Chondrocyte (in vitro differentiated cells): ENCODE measurements at places on chromosomes 13 and 19.

GRCh38 chr13:28671126-28671792, 12.3 kb downstream of the POMP start:
- no peak for DNase-seq

- DNase-seq, result peak; percentile 90
Observed at GRCh38 chr19:7848779-7849457, 18.9 kb downstream of the EVI5L start.

DNA sequence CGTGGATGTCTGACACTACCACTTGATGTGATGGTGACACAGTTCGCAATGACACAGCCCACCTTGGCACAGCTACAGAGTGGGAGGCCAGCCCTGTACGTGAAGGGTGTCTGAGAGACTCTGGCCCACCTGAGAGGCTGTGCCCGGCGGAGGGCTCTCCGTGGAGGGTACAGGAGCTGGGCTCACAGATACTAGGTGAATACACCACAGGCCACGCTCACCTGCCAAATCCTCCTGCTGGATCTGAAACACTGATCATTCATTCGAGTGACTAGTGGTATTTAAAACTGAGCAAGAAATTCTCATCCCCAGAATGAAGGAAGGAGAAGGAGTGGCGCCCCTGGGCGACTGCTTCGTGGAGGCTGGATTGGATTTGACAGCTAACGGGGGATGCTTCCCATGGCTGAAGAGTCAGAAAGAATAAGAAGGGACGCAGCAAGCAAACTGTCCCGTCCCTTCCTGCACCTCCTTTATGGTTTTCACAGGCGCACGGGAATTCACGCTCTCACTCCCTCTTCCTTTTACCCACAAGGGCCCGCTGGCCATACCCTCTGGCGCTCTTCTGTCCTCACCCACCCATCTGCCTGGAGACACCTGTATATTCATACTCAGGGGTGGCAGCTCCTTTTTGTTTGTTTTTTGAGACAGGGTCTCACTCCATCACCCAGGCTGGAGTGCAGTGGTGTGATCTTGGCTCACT, 25.0 kb downstream of the CEBPG start:
- no peak for DNase-seq

DNA sequence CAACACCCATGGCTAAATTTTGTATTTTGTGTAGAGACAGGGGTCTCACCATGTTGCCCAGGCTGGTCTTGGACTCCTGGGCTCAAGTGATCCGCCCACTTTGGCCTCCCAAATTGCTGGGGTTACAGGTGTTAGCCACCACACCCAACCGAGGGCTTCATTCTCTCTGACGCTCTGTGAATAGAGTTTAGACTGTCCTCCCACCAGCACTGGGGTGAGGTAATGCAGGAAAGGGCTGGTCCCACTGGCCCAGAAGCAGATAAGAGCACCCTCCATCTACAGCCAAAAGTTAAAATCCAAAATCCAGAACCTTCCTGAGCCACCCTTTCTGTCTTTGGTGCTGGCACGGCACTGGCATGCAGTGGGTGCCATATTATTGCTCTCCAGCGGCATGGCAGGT, 31.8 kb upstream of the HOMER3 start:
- DNase-seq, result no peak

DNA sequence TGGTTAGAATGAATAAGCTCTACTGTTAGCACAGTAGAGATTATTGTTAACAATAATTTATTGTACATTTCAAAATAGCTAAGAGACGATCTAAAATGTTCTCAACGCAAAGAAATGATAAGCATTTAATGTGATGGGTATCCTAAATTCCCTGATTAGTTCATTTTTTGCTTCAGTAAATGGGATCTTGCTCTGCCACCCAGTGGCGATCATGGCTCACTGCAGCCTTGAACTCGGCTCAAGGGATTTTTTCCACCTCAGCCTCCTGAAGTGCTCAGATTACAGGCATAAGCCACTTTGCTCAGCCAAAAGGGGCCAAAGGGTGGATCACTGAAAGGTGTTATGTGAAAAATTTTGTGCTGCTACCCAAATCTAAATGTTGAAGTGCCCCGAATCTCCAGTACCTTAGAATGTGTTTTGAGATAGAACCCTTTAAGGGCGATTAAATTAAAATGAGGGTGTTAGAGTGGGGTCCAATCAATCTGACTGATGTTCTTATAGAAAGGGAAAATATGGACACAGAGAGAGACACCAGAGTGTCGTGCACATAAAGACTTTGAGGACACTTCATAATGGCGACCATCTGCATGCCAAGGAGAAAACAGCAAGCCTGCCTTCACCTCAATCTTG, 31.5 kb upstream of the ZNF766 start:
- DNase-seq, result no peak

DNA sequence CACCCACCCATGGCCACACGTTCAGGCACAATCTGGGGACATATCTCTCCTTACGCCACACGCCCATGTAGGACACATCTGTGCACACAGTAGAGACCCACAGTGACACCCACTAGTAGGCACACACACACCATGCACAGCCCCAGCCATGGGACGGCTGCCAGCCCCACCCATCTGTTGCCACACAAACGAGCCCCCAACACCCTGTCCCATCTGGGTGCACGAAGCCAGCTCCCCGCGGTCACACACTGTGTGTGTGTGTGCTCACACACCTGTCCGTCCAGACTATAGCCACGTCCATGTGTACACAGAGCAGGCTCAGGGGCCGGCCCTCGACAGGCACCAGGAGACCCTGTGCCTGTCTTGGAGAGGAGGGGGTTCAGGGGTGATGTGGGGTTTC, 10.6 kb downstream of the ERFL start:
- no peak for DNase-seq

DNA sequence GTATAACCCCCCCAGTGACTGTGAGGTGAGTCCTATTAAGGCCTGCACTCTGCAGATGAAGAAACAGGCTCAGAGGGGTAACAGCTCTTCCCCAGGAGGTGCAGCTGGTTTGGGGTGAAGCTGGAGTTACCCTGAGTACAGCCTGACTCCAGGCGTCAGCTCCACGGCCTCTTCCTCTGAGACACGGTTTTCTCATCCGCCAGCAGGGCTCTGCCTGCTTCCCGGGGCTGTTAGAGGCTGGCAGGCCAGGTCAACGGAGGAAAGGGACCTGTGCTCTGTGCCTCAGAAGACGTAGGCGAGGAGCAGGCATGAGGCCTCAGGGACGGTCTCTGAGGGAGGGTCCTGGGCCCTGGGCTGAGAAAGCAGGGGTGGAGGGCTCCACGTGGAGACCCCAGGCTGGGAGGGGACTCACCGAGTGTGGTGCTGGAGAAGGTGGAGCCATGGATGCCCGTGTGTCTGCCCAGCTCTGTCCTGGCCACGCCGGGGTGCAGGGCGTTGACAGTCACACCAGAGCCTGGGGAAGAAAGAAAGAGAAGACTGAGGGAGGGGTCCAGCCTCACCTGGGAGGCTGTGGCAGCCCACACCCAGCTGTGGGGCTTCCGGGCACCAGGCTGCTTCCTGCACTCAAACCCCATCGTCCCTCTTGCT, 9.0 kb upstream of the GP6 start:
- DNase-seq, result peak; percentile 79

- DNase-seq, result no peak
Observed at GRCh38 chr13:96621634-96622183, 372.6 kb downstream of the OXGR1 start.

- DNase-seq, result no peak
Observed at GRCh38 chr13:93903909-93904308, 575.6 kb downstream of the DCT start.

DNA sequence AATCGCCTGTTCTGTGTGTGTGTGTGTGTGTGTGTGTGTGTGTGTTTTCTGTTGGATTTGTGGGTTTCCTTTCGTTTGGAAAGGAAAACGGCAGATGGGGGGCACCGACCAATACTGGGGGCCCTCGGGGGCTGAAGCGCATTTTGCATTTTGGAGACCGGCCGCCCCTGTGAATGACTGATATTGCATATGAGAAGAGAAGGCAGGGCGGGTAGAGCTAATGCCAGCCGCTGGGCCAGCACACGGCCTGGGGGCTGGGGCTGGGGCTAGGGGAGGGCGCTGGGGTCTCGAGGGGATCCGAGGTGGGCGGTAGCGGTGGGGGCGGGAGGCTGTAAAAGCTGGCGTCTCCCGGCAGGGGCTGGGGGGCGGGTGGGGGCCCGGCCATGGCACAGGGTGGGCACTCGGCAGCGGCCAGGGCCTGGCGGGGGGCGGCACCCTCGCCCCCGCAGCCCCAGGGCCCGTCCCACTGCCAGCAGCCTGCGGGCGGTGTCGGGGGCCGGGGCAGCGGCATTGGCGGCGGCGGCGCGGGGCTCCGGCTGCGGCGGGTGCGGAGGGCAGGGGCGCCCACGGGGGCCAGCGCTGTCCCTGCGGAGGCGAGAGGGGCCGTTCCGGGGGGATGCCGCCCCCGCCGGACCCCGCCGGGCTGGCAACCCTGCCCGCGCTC, 11.2 kb downstream of the ANO8 start:
- DNase-seq, result no peak

DNA sequence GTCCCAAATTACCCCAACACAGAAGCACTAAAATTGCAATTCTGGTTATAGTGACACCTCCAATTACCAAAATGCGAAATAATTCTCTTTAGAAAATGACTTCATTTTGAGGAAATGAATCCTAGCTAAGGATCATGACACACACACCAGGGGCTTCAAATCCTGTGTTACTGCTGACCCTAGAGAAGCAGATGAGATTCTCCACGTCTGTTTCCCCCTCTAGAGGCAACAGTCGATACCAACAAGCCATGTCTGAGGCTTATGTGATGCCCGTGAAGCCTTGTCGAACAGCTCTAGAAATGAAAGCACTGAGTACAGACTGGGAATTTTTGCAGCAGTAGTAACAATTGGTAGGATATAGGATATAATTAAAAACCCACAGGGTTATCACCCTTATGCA, 153.6 kb upstream of the TMTC4 start:
- DNase-seq, result no peak

GRCh38 chr19:15304140-15304705, 28.1 kb downstream of the BRD4 start:
- peak; percentile 36 for DNase-seq

DNA sequence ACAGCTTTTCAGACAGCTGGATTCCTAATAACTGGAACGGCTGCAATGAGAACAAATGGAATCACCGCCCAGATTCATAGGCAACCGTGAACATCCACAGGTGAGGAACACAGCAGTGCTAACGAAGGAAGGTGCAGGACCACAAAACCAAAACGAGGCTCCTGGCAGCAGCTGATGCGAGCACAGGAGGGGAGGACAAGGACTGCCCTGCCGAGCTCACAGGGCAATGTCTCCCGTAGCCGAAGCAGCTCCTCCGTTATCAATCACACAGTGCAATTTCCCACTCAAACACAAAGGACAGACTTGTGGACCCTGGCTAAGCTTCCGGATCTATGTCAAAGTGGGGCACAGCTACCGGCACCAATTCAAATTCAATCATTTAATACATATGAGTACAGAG, 70.6 kb downstream of the STK24 start:
- no peak for DNase-seq

DNA sequence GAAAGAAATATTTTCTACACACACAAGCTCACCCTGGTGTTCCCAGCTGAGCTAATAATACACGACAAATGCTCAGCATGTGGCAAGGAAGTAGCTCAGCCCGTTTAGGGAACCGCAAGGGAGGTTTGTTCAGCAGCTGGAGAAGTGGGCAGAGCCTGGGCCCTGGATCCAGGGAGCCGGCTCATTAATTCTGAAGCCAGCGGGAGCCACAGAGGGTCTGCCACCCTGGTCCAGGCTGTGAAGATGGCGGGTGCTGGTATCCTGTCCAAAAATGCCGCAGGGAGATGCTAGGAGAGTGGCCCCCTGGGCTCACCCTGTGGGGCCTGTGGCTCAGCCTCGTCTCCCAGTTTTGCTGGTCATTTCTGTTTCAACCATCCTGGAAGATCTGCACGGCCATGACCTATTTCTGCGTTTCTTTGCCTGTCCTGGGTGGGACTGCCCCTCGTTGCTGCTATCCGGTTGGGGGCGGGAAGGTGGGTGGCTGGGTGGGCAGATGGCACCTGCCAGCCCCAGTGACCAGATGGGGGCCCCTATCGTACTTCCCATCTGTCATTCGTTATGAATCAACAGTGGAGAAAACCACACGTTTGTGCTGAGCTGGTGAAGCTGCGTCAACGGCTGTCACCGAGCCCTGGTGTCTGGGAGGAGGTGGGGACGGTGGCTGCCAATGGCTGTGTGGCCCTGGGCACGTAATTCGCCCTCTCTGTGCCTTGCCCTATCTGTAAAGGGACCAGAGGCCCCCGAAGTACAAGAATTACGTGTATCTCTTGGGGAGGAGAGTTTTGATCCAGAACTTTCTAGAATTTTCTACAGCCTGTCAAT, 2.7 kb upstream of the GNA15 start:
- DNase-seq, result no peak

DNA sequence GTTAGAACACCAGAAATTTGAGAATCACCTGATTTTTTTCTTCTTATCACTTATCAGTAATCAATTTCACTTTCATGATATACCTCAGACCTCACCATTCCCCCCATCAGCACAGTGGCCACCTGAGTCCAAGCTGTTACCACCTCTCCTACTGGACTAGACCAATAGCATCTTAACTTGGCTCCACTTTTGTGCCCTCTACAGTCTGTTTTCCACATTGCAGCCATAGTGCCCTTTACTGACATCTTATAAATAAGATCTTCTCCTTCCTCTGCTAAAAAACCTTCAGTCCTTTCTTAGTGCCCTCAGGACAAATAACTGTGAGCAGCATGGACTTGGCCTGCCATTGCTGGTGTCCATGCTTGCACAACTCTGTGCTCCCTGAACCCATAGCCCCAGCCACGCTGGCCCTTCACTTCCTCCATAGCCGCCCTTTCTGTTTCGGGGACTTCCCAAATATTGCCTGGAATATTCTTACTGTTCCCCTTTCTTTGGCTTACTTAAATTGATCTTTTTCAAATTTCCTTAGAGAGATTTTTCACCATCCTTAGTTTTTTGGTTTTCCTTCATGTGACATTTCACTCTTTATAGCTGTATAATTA, 380.8 kb downstream of the LMO7 start:
- DNase-seq, result no peak

DNA sequence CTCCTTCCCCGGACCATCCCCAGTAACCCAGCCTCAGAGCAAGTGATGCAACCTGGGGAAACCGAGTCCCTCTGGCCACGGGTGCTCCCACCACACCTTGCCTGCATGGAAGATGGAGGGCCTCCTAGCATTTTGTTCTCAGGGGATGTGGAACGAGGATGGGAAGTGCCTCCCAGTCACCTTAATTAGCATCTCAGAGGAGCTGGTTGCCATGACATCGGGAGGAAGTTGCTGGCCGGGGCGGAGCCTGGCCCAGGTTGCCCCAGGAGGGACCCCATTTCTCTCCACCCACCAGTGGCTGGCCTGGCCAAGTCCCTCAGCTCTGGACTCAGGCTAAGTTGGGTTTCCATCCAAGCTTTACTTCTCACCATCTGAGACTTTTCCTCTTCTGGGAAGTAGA, 24.1 kb upstream of the PTPRS start:
- DNase-seq, result no peak
